C1 segment of cervical spinal cord (tissue), 14 donors: ENCODE measurements at places on chromosomes 2 and 18.

GRCh38 chr2:36058953-36059352 lies 296.6 kb upstream of the CRIM1 start:
- DNase-seq: no peak

DNA sequence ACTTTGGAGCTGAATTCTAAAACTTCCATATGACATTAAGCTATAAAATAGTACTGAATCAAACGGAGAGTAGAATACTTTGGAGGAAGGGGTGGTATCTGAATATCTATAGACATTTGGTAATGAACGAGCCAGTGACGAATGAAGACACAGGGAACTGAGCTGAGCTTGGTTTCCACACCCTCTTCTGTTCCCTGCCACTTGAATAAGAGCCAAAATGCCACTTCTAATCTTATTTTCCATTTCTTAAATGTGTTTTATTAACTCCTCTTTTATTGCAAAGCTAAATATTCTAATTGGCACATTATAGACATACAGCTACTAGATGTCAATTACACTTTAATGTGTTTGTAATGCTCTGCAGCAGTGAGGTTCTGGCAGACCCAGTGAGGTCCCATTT lies 76.1 kb downstream of the AFF3 start:
- DNase-seq: no peak

DNA sequence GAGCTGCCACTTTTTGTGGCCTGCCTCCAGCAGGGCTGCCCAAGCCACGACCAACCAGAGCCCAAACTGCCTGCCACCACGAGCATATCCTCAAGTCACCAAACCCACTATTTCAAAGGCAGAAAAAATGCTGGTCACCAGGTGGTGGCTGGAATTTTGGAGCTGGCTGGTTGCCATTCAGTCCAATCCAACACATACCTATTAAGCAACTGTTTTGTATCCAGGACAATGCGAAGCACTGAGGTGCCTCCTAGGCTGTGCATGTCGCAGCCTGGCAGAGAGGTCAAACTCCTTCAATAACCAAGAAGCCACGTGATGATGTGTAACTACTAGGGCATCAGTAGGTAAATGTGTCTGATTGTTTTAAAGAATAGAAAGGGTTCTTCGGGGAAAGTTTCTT lies 108.3 kb upstream of the PPP1CB start:
- DNase-seq: no peak

DNA sequence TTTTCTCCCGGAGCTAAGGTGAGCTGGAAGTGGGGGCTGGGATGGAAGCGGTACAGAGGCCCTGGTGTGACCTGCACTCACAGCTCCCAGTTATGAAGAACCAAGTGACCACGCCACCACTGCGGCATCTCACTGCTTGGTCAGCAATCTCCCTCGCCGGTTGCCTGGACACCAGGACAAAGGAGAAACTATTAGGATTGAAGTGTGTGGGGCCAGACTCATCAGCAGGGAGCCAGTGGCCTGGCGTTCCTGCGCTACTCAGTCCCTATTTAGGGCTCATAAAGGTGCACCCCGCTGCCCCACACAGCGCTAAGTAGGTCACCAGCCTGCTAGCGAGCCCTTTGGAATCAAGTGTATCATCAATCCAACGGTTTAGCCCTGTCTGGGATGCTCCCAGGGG lies 82.9 kb downstream of the ZCCHC2 start:
- no peak for DNase-seq

DNA sequence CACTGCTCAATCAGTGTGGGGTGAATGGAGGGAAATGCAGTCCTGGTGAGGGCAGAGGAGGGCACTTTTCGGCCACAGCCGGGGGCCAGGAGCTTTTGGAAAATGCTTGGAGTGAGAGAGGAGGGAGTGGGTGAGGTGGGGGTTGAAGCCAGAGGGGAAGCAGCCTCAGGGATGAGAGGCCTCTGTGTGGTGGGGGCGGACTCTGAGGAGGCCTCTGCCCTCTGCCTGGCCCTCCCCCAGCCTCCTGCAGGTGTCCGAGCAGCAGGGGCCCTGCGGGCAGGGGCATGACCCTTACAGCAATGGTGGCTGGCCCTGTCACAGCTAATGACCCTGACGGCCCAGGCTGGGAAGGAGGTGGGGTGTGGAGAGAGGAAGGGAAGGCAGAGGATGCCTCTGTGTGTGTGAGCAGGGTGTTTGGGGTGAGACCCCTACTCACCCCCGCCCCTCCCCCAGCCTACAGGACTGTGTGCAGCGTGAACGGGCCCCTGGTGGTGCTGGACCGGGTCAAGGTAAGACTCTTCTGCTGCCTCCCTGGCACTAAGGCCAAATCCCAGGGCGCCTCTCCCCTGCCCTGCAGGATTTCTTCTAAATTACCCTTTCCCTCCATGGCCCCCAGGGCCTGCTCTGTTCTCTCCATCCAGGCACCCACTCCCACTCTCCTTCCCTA lies 7.6 kb downstream of the ATP6V1B1 start:
- DNase-seq: no peak

GRCh38 chr2:15293262-15293937 lies 267.7 kb downstream of the NBAS start:
- no peak for DNase-seq

GRCh38 chr2:146847846-146848245 lies 997.0 kb upstream of the ACVR2A start:
- no peak for DNase-seq

DNA sequence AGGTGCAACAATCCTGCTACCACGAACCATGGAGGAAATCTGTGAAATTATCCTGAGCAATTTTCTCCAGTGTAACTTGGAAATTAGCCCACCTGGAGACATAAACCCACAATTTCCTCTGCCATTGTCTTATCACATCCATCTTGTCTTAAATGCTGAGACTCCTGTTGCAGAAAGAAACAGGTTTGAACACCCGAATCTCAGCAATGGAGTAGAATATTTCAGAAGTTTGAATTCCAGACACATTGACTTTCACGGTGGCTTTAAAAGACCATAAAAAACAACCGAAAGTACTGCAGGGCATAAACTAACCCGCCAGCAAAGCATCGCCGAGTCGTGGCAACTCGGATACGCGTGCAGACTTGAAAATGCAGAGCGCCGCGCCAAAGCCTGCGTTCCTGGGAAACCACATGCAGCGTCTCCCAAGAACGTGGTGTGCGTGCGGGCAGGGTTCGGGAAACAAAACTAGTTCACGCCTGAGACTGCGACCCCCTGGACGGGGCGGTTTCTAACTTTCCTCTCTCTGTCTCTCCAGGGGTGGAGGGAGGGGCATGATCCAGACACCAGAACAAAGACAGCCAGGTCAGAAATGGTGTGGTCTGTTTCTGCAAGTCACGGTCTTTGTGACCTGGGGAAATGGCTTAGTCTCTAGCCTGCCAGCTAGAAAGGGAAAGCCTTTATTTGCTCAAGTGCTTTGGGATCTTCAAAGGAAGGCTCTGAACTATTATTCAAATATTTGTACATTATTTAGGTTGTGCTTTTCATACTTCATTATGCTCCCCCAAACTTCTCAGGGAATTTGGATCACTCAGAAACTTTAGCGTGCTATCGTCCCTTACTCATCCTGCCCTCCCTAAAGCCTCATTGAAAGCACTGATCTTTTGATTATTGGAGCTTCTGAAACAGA lies 26.9 kb upstream of the KCTD1 start:
- peak; percentile 8 for DNase-seq

DNA sequence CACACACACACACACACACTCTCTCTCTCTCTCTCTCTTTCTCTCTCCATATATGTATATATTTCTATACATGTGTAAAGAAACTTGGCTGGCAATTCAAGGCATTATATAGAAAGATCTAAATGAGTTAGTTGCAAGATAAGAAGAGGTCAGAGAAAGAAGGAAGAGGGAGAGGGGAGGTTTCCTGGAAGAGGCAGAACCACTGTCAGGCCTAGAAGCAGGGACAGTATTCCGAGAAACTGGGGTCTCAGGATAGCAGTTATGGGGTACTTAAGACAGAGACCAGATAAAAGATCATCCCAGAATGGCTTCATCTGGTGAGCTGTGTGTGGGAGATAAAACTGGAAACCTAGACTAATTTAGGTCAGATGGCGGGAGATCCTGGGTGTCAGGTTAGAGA lies 180.8 kb downstream of the CAMKMT start:
- DNase-seq: no peak

- no peak for DNase-seq
Observed at GRCh38 chr2:109401370-109401769, 212.4 kb downstream of the SEPTIN10 start.

- peak; percentile 10 for DNase-seq
Observed at GRCh38 chr2:66929632-66930338, 467.3 kb upstream of the ETAA1 start.

GRCh38 chr2:140657657-140658056 lies 1473.2 kb downstream of the LRP1B start:
- no peak for DNase-seq

- DNase-seq: no peak
Observed at GRCh38 chr2:142052220-142052863, 78.5 kb downstream of the LRP1B start.

DNA sequence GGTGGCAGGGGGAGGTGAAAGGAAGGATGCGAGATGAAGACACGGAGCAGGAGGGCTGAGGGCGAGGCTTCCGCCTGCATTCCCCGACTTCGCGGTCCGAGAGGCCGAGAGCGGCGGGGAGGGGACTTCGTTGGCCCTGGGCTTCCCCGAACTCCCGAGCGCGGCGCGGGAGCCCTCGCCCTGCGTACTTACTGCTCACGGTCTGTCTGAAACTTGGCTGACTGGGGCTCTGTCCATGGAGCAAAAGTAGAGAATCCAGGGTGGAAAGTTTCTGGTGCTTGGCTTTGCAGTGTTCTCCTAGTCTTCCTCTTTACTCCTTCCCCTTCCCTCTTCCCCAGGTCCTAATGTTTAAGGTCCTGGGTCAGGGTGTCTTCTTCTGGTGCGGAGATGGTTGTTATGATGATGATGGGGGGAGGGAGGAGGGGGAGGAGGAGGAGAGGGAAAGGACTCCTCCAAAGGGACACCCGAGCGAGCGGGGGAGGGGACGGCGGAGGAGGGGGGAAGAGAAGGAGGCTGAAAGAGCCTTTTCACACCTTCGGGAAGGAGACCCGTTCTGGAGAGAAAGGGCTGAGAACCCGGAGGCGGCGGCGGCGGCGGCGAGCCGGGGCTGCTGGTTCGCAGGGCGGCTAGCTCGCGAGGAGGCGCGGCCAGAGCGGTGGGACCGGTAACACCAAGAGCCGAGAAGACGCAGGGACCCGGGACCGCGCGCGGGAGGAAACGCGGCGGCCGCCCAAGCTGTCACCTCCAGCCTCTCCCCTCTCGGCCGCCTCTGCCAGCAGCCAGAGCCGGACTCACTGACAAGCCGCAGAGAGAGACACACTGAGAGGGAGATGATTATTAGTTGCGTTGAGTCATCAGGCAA lies at the start of gene SATB2:
TSS of gene SATB2 (minus strand) at position 793 of the 862 bp plus-strand sequence. CDS start 1,902 bp downstream, outside the sequence.
- DNase-seq: no peak

DNA sequence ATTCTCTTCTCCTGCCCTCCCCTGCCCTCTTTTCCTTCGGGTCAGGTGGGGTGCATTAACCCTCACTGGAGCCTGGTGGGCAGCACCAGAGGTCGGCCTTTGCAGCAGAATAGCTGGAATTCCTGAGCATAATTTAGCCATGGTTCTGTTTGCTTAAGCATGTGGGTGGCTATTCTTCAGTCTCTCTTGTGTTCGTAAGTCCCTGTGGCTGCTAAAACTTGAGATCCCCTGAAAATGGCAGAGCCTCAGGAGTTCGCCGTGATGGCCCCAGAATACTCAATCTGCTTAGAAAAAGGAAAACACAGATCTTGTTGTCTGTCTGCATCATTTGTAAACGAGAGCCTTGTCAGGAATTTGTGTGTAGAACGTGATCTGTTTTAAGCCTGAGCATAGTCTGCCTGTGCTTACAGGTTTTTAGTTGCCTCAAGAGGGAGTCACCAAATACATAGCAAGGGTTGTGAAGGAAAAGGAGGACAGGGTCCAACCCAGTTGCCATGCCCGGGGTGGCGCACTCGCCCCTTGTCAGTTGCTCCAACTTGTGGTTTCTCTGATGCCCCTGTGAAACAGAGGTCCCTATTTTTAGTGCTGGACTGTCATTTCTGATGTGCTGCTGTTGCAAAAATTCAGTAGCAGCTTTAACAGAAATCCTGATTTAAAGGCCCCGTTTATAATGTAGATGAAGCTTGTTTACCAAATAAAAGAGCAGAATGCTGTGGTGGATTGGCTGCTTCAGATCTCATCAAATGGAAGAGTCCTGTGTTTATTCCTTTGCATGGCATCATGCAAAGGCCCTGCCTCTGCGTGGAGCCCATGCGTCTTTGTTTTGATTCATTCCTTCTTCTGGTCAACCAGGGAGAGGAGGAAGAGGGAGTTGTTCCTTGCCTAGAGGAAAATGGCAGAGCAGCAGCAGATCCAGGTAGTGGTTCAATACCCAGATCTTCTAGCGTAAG lies 74.8 kb downstream of the WDSUB1 start:
- no peak for DNase-seq

GRCh38 chr2:77720115-77720514 lies 197.9 kb upstream of the LRRTM4 start:
- no peak for DNase-seq

- DNase-seq: no peak
Observed at GRCh38 chr2:189287982-189288521, 108.5 kb upstream of the COL5A2 start.

DNA sequence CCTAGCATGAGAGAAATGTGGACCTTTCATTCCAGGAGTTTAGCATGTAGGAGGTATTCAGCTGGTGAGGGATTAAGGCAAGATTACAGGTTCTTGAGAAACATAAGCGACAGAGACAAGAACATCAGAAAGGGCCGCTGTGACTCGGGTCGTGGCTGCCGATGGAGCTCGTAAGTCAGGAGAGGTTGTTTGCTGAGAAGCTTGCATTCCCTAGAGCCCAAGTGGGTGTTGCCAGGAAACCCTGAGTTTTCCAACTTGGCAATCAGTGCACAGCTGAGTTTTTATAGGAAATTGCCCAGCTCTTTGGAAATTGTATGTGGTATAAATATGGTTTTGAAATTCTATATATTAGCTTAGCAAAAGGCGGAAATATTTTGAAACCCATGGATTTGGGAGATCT lies 46.4 kb upstream of the CYP1B1 start:
- DNase-seq: no peak

- DNase-seq: no peak
Observed at GRCh38 chr18:13696961-13697360, 29.4 kb downstream of the FAM210A start.

DNA sequence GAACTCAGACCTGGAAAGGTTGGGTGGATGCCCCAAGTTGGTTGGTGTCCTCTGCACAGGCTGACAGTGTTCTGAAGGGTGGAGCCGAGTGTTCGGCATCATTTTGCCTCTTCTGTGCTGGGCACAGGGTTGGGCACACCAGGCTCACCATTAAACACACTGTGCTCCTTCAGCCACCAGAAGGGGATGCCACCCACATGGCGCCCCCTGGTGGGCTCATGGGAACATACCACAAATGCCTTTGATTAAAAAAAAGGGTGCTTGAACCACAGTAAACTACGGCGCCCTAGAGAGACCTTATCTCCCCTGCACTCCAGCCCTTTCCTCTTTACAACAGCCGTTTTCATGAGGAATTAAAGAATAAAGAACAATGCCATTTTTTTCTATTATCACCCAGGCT lies 89.4 kb downstream of the CELF4 start:
- DNase-seq: no peak

- DNase-seq: no peak
Observed at GRCh38 chr2:10220902-10221391, 81.8 kb upstream of the HPCAL1 start.

DNA sequence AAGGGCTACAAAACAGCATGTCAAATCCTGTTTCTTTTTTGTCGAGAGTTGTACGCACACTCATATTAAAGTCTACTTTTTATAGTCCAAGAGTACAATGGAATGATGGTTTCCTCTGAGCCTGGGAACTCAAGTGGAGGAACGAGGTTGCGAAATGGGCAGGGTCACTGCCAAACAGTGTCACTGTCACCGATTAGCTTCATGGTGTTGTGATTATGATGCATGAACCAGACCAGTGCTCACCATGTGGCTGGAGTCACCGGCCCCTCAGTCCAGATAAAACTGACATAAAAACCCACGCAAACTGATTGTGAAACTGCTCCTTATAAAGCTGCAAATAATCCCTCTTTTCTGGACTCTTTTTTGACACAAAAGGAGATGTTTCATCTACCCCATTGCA lies 122.0 kb downstream of the COPS8 start:
- no peak for DNase-seq
